ENCODE measurements at places on chromosomes 5 and 9. TPM values are rescaled to one million over a fixed set of nuclear protein-coding genes. Genes with fewer than 3 reads are reported as not detected.
A peak's percentile ranks its signal among the peaks of the same experiment; 100 is the strongest.

DNA sequence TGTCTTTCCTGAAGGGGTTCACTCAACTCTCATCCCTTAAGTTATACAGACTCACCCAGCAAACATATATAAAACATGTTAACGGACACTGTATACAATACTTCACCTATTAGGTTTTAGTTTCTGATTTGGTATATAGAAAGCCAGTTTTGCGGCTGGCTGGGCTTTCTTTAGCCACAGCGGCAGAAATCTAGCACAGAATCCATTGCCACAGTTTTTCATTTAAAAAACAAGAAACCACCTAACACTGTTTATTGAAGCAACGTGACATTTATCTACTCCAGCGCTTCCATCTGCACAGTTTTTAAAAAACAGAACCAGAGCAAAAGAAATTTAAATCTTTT is 67.3 kb downstream of the SNX30 start:
- DNase-seq = no peak

- DNase-seq = no peak
Observed at GRCh38 chr9:105993116-105993854, 298.9 kb downstream of the TMEM38B start.

GRCh38 chr9:87497604-87498045 is at the start of gene DAPK1:
DAPK1 (plus strand) TSS chr9:87497867; CDS start chr9:87499078, 1,211 bp downstream.
- peak; percentile 66 for DNase-seq

The TRAF1 gene
- total RNA-seq = 5.7 TPM

DNA sequence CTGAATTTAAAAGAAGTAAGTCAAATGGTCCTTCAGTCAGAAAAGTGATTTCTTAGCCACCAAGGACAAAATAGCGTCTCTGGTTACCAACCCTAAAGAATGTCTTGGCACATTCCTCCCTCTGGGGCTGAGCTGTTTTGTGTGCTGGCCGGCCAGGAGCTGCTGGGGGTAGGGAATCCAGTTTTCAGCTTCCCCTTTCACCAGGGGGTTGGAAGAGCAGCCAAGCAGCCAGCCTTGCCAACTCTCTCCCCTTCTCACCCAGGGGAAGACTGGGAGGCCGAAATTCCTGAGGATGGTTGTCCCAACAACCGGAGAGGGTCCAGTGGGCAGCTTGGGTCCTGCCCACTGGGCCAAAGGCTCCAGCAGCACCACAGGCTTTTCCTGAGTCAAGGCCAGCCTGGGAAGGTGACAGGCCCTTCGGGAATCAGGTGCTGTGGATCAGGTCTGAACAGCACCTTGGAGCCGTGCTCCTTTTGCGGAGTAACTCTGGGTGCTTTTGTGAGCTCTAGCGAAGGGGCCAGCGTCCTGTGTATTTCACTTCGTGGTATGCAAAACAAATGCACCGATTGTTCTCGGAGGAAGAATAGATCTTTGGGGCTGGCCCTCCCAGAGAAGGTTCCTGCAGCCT is 4.2 kb downstream of the WWC1 start:
- peak; percentile 87 for DNase-seq

DNA sequence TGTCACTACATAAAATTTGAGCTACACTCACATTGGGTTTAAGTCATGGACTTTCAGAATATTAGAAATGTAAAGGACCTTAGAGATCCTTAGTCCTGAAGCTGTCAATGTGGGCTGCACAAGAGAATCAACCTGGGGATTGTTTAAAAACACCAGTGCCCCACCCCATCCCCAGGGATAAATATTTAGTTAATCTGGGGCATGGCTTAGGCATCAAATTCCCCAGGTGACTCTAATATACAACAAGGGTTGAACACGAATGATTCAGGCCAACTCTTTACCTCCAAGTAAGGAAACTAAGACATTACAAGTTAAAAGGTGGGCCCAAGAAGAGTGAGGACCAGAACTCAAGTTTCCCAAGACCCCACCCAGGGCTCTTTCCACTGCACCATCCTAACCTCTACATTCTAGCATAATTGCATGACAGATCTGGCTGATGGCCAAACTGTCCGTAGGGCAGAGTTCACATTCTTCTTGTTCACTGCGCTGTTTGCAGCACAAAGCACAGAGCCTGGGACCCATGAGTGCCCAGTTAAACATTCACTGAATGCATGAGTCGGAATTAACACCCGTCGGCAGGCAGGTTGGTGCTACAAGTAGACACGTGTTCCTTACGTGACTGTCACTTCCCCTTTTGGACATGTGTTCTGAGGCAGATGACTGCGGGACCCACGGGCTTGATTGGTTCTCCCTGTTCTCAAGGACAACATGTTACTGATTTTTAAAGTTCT is 25.2 kb downstream of the CYFIP2 start:
- peak; percentile 23 for DNase-seq

DNA sequence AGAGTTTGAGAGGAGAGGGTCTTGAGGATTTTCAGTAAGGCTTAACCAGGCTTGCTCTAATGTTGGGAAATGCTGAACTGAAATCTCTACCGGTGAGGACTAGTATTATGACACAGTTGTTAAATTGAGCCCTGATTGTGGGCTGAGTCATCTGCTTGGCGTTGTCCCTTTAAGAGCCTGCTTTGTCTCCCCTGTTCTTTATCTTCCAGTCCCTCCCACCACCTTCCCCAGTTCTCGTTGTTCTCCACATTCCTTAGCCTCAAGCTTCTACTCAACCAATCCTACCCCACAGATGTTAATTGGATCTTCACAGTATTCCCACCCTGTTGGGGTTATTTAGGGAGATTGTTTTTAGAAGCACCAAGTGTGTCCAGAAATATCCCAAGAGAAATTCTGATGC is 57.6 kb downstream of the ANKRD55 start:
- DNase-seq = peak; percentile 71

GRCh38 chr5:167987490-167988280 is 303.8 kb upstream of the WWC1 start:
- no peak for DNase-seq

The ALG2 gene
- total RNA-seq = 76.9 TPM

DNA sequence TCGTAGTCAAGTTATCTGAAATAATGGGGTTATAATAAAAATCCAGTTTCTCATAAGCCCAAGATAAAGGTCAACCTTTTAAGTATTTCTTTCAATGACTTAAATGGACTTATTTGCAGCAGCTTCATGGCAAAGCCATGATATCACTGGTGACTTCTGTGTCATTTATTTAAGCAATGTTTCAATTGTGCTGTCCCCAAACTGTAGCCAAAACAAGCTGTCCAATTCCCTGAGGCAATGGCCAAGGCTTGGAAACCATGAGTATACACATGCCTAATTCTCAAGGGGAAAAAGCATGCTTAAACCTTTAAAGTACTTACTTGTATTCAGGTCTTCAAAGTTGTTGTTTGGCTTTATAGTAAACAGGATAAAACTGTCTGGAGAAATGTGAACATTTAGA is 376.4 kb upstream of the TNC start:
- DNase-seq = peak; percentile 68

DNA sequence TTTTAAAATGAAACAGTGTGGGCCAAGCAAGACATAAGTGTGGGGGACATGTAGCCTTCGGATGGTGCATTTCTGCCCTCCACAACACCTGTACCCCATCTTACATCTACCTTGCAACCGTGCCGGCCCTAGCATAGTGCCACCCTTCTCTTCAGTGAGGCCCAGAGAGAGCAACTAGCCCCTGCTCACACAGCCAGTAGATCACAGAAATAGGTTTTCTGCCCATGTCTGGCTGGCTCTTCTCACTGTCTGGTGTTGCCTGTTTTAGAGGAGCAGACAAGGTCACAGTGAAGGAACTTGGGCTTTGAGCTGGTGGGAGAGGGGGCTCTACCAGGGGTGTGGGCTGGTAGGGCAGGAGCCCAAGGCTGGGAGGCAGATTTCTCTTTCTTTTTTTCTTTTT is 11.1 kb downstream of the PDLIM7 start:
- no peak for DNase-seq

GRCh38 chr9:92254381-92255337 is 38.8 kb downstream of the IARS1 start:
- no peak for DNase-seq

GRCh38 chr9:120484162-120484561 is 95.8 kb downstream of the CDK5RAP2 start:
- DNase-seq = no peak
